Tibial nerve (tissue), 4 donors: ENCODE measurements at places on chromosomes 1 and 21. TPM values are rescaled to one million over a fixed set of nuclear protein-coding genes. Genes with fewer than 3 reads are reported as not detected.

- peak; percentile 49 for DNase-seq
Observed at GRCh38 chr21:37658817-37659458, 257.3 kb downstream of the KCNJ6 start.

GRCh38 chr1:214515544-214516433 lies 35.6 kb downstream of the PTPN14 start:
- DNase-seq: no peak

Gene SPATA46
- not detected for total RNA-seq

- no peak for DNase-seq
Observed at GRCh38 chr1:97200595-97200994, 479.0 kb downstream of the PTBP2 start.

Gene PTPRF
- total RNA-seq: 72.0 TPM

DNA sequence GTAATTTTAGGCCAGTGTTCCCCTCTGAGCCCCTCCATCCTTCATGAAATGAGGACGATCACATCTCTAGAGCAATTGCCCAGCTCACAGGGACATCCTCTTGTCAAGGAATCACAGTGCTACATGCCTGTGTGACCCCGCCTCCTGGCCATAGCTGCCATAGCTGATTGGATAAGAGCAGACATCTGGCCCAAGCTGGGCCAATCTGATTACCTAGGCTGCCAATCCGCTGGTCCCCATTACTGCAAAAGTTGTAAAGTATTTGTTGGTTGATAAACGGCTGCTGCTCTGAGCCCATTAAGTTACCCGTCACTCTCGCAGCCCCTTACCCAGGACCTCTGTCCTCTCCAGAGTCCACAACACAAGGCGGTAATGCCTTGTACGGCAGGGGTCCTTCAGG lies 8.3 kb downstream of the NT5C1A start:
- no peak for DNase-seq

DNA sequence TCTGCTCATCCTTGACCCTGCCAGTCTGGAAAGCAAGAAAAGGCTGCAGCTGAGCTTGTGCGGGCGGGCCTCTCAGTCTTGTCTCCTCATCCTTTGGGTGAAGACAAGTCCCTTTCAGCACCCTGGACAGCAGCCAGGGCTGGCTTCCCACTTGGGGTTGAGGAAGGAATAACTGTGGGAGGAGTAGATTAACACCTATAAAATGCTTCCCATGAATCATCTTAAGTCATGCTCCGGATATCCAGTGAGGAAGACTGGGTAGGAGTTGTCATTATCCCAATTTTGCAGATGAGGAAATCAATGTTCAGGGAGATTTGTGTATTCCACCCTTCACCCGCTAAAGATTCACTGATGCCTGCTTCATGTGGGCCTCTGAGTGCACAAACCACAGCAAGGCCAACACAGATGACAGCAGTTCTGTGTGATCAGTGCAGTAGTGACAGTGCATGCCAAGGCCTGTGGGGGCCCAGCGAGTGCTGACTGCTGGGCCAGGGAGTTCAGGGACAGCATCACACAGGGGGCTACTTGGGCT lies 20.1 kb upstream of the COL16A1 start:
- DNase-seq: peak; percentile 62

Gene SLAMF8
- total RNA-seq: 4.7 TPM

- DNase-seq: no peak
Observed at GRCh38 chr1:166902279-166902678, 26.2 kb upstream of the TADA1 start.

- DNase-seq: no peak
Observed at GRCh38 chr1:46580140-46580903, 23.7 kb downstream of the MKNK1 start.

GRCh38 chr1:231626535-231626950 lies at the start of gene DISC1:
DISC1 (plus strand) TSS chr1:231626790; CDS start chr1:231626868, 78 bp downstream.
- DNase-seq: peak; percentile 81
